Activated CD8-positive, alpha-beta memory T cell treated with anti-CD3 and anti-CD28 coated beads, Interleukin-2, amount 10 ng/mL, durations not matched to agents 7 days and 5 days (primary cell): ENCODE measurements at places on chromosomes 6 and 20. TPM values are rescaled to one million over a fixed set of nuclear protein-coding genes. Genes with fewer than 3 reads are reported as not detected.
A peak's percentile ranks its signal among the peaks of the same experiment; 100 is the strongest.

SCAND1 gene
- total RNA-seq, result 63.9 TPM

C2 gene
- total RNA-seq, result 0.61 TPM

CLDN20 gene
- not detected for total RNA-seq

ENPP4 gene
- total RNA-seq, result 7.1 TPM

SULF2 gene
- total RNA-seq, result 0.79 TPM

- no peak overlapping the region for H3K4me3 ChIP-seq
- DNase-seq, result no peak
- no peaks in the 10 kb centered on the region for H3K27me3 ChIP-seq
- no peaks in the 10 kb centered on the region for H3K36me3 ChIP-seq
Observed at GRCh38 chr6:44645276-44645675, 257.8 kb downstream of the CDC5L start.

DNA sequence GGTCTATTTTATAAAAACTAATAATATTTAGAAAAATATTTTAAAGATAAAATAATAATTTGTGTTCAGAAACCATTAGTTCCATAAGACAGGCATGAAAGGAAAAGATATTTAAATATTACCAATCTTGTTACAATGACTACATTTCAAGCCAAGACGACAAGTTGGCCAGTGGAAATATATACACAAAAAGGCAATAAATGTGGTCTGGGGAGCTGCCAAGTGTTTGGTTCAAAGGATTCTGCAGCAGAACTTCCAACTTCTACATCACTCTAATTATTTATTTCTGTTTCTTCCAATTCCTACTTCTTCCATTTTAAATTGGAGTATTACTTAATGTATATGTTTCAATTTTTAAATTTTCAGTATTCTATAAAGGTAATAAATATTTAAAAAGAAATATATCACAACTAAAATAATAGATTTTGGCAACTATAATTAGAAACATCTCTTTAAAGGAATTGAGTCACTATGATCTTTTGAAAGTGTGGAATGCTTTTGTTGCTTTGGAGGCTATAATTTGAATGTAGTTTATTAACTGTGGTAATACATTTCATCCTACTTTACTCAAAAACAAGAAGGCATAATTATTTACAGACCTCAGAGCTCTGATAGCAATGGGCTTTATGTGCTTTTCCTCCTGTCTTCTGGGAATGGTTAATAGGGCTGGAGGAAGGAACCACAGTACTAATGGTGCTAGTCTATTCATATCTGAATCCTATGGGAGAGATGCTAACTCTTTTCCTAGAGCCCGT lies 129.7 kb upstream of the FAM184A start:
- no peak overlapping the region for H3K4me3 ChIP-seq
- H3K36me3 ChIP-seq, result peaks cover 34% of the 10 kb centered on the region
- H3K4me1 ChIP-seq, result peaks cover 31% of the 10 kb centered on the region

GRCh38 chr20:46895906-46896242 lies 1.2 kb downstream of the EYA2 start:
- no peak overlapping the region for H3K4me3 ChIP-seq
- H3K27ac ChIP-seq, result no peak overlapping the region
- H3K36me3 ChIP-seq, result peaks cover 2% of the 10 kb centered on the region
- no peak for DNase-seq
- peaks cover 79% of the 10 kb centered on the region for H3K27me3 ChIP-seq

DNA sequence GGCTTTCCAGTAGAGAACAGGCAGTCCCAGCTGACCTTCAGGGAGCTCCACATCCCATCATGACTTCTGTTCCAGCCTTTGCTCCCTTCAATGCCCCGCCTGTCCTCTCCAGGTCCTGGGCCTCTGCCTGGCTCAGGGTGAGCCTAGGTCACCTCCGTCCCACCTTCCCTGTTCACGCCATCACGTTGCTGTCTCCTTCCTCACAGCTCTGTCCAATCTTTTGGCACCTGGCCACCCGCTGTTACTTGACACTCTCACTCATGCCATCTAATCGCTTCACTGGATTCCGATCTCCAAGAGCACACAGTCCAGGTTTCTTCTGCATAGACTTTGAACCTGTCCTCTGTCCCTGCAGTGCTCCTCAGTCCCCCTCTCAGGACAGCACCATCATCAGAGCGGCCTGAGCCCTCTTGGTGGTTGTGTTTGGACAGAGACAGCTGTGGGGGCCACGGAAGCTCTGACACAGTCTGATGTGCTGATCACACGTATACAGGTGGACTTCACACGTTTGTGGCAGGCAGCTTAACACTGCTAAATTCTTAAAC lies 34.7 kb upstream of the TIAM2 start:
- H3K36me3 ChIP-seq, result no peaks in the 10 kb centered on the region
- DNase-seq, result no peak
- no peak overlapping the region for H3K4me3 ChIP-seq
- no peaks in the 10 kb centered on the region for H3K4me1 ChIP-seq
- no peak overlapping the region for H3K27ac ChIP-seq
- no peaks in the 10 kb centered on the region for H3K27me3 ChIP-seq

DNA sequence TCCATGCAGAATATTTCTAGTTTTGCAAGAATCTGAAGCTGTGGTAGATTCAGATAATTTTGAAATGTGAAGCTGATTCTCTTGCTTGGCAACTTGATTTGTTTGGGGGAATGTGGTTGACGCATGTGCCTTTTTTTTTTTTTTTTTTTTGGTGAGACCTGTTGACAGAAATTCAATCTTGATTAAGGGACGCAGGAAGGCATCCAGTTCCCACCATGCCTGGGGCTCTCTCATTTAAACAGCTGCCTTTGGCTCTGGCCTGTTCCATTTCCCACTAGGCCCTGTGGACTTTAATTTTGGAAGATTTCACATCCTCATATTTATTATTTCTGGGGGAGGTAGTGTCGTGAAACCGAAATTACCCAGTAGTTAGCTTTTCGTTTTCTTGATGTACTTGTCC lies 8.6 kb downstream of the TPX2 start:
- peaks cover 32% of the 10 kb centered on the region for H3K4me1 ChIP-seq
- H3K36me3 ChIP-seq, result peaks cover 54% of the 10 kb centered on the region
- no peak overlapping the region for H3K4me3 ChIP-seq
- no peak overlapping the region for H3K27ac ChIP-seq
- DNase-seq, result no peak
- H3K27me3 ChIP-seq, result no peaks in the 10 kb centered on the region

DNA sequence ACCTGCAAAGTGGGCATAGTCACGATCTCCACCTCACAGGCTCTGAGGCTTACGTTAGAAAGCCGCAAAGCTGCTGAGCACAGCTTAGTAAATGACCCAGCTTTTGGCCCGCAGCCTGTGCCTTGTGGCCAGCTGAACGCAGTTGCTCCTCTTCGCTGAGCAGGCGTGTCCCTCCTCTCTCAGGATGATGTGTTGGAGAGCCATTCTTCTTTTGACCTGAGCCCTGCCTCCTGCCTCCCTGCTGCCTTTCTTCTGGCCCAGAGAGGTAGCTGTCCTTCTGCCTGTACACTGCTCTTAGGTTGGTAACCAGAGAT lies 47.6 kb upstream of the MYL9 start:
- H3K27me3 ChIP-seq, result no peaks in the 10 kb centered on the region
- DNase-seq, result no peak
- no peaks in the 10 kb centered on the region for H3K36me3 ChIP-seq
- no peak overlapping the region for H3K27ac ChIP-seq
- peaks cover 28% of the 10 kb centered on the region for H3K4me1 ChIP-seq

DNA sequence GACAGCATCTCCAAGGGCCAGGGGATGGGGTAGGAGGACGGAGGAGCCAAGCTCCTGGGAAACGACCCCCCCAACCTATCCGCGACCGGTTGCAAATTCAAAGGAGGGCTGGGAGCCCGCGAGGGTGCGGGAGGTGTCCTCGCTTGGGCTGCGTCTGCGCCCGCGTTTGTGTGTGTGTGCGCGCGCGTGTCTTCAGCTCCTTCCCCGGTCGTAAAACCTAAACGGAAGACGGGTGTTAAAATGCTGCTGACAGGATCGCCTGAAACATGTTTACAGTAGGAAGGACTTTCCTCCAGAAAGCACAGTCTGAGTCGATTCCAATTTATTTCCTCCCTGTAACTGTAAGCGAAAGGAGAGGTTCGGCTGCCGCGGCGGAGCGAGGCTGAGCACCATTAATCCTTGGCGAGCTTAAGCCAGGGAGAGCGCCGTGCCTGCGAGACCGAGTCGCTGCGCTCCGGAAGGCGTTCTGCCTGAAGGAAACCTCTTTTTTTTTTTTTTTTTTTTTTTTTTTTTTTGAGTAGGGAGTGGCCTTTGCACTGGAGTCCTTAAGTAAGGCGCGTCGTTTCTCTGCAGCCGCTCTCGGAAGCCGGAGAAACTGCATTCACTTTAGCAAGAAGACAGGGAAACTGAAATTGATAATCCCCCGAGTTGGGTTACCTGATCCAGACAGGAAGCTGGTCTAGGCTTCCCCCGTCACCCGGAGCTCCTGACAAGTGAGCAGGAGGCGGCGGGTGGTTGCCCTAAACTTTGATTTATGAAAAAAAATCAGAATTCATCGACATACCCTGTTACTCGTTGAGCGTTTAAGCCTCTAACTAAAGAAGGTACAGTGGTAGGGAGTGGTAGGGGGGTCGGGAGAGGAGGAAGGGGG lies 4.8 kb upstream of the SOX4 start:
- peaks cover 50% of the 10 kb centered on the region for H3K27me3 ChIP-seq
- H3K27ac ChIP-seq, result peak overlapping the region; percentile 73
- H3K4me3 ChIP-seq, result peak overlapping the region; percentile 87
- peaks cover 9% of the 10 kb centered on the region for H3K4me1 ChIP-seq
- DNase-seq, result peak; percentile 56

GRCh38 chr6:6614096-6614982 lies 25.8 kb downstream of the LY86 start:
- H3K4me3 ChIP-seq, result peak overlapping the region; percentile 63
- peaks cover 60% of the 10 kb centered on the region for H3K4me1 ChIP-seq
- peak overlapping the region; percentile 93 for H3K27ac ChIP-seq
- peaks cover 19% of the 10 kb centered on the region for H3K36me3 ChIP-seq
- H3K27me3 ChIP-seq, result no peaks in the 10 kb centered on the region

DNA sequence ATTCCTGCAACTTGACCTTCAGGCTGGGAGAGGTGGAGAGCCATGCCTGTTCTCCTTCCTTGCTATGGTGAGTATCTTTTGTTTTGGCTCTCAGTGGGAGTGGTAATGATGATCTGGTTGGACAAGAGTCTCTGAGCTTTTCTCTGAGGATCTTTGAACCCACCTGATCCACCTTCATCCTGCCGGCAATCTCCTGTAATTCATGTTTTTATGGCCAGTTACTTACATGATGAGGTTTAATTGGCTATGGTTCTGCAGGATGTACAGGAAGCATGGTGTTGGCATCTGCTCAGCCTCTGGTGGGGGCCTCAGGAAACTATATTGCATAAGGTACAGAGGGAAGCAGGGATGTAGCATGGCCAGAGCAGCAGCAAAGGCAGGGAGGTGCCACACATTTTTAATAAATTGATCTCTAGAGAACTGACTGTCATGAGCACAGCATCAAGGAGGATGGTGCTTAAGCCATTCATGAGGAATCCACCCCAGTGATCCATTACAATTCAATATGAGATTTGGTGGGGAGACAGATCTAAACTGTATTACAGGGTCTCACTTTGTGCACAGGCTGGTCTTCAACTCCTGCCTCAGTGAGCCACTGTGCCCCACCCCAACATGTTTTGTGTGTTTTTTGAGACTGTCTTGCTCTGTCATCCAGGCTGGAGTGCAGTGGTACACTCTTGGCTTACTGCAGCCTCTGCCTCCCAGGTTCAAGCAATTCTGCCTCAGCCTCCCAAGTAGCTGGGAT lies 10.0 kb downstream of the HSPA1B start:
- H3K4me1 ChIP-seq, result peaks cover 44% of the 10 kb centered on the region
- peaks cover 63% of the 10 kb centered on the region for H3K36me3 ChIP-seq
- no peak for DNase-seq
- H3K27ac ChIP-seq, result peak overlapping the region; percentile 98

DNA sequence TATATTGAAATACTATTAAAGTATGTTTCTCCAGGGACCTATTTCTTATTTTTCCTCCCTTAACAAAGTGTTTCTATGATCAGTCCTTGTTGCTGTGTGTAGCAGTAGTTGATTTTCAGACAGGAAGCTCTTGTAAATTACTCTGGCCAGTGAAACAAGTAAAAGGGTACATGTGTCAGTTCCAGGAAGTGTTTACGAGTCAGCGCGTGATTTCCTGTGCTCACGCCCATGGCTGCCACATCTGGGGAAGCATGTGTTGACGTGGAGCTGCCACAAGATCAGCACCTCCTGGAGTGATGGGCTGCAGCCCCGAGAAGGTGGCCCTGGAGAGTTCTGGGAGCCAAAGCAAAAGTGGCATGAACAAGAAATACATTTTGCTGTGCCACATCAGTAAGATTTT lies 38.6 kb upstream of the GGTLC1 start:
- H3K4me1 ChIP-seq, result peaks cover 38% of the 10 kb centered on the region
- peak overlapping the region; percentile 60 for H3K4me3 ChIP-seq
- peaks cover 8% of the 10 kb centered on the region for H3K36me3 ChIP-seq
- no peaks in the 10 kb centered on the region for H3K27me3 ChIP-seq
- peak; percentile 93 for DNase-seq
